ENCODE measurements at places on chromosomes 16 and 17. TPM values are rescaled to one million over a fixed set of nuclear protein-coding genes. Genes with fewer than 3 reads are reported as not detected.
A peak's percentile ranks its signal among the peaks of the same experiment; 100 is the strongest.

DNA sequence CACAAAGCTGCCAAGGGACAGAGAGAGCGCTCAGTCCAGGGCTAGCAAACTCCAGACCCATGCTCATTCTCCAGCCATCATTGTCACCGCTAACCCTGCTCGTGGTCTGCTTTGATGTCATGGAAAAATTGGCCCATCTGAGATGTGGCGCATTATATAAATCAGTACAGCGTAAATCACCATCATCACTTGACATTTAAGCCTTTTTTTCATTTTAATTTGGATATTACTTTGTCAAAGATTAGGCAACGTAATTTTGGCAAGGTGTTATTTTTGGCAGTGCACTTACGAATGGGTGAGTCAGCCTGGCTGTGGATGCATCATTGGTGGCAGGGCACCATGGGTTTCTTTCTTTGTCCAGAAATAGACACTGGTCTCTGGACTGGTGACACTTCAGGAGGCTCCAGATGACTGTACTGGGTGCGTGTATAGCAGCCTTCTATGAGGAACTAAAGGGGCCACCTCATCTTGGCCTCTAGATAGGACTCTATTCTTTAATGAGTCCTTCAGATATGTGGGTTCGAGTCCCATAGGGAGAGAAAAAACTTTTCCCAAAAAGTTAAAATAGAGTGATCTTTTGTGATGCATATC, 166.3 kb downstream of the MSI2 start:
- H3K36me3 ChIP-seq = no peaks in the 10 kb centered on the region
- peaks cover 10% of the 10 kb centered on the region for H3K4me1 ChIP-seq
- no peak overlapping the region for H3K4me3 ChIP-seq
- H3K27ac ChIP-seq = no peak overlapping the region

GRCh38 chr17:79785900-79786810, 8.2 kb downstream of the CBX2 start:
- no peaks in the 10 kb centered on the region for H3K36me3 ChIP-seq
- DNase-seq = no peak
- no peaks in the 10 kb centered on the region for H3K27me3 ChIP-seq
- H3K4me3 ChIP-seq = no peak overlapping the region

DNA sequence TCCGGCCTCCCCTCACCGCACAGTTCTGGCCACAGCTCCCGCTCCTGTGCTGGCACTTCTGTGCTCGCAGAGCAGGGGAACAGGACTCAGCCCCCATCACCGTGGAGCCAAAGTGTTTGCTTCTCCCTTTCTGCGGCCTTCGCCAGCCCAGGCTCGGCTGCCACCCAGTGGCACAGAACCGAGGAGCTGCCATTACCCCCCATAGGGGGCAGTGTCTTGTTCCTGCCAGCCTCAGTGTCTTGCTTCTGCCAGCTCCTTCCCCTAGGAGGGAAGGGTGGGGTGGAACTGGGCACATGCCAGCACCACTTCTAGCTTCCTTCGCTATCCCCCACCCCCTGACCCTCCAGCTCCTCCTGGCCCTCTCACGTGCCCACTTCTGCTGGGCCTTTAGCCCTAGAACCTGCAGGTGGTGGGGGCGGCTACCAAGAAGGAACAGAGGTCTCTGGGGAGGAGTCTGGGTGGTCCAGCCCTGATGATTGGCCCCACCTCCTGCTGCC, 645 bp upstream of the ELMO3 start:
- H3K4me1 ChIP-seq = peaks cover 10% of the 10 kb centered on the region
- DNase-seq = peak; percentile 51
- no peak overlapping the region for H3K27ac ChIP-seq
- H3K4me3 ChIP-seq = no peak overlapping the region

Gene CCL2
- total RNA-seq = 4.4 TPM

DNA sequence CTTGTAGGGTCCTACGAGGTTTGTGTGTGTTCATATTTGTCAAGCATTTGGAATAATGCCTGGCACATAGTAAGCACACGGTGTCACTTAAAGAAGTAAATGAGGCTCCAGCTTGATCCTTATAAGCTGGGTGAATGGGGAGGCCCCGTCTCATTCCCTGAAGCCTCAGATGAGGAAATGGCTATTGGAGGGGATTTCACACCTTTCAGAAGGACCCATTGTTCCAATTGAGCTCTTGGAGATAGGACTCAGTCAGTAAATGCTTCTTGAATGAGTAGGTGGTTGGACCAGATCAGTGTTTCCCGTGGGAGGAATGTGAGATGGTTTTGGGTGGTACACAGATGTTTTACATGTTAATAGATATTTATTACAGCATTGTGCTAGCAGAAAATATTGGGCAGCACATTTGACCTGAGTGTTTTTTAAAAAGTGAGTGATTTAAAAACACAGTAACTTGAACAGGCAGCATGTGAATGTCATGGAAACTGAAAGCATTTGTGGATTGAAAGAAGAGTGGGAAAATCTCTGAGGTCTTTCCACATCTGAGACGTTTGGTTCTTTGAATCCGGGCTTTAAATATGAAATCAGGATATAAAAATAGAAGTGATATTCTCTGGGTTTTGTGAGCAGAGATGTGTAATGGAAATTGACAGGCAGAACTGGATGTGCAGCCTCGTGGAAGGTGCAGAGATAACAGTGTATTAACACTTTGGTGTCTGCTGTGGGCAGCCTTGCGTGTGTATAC, 36.4 kb upstream of the ARHGAP17 start:
- no peaks in the 10 kb centered on the region for H3K36me3 ChIP-seq
- H3K27ac ChIP-seq = no peak overlapping the region
- DNase-seq = no peak
- H3K4me1 ChIP-seq = peaks cover 38% of the 10 kb centered on the region

DNA sequence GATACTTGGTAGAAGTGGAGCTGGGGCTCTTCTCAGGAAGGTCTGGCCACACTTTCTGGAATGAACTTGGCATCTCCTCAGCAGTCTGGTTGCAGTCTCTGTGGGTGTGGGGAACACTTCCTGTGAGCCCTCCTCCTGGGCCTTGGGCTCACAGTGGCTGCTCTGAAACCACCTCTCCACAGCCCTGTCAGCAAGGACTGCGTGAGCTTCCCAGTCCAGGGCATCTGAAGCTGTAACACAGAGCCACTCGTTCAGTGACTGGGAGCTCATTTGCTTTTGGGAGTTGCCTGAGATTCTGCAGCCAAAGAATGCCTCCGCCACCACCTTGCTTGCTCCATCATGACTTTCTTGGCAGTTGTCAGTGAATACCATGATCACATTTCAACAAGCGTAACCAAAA, 60.0 kb downstream of the CLEC16A start:
- H3K4me3 ChIP-seq = no peak overlapping the region
- no peak overlapping the region for H3K27ac ChIP-seq
- H3K4me1 ChIP-seq = no peaks in the 10 kb centered on the region
- no peaks in the 10 kb centered on the region for H3K36me3 ChIP-seq
- no peaks in the 10 kb centered on the region for H3K27me3 ChIP-seq

Gene TVP23A
- 3.2 TPM for total RNA-seq

DNA sequence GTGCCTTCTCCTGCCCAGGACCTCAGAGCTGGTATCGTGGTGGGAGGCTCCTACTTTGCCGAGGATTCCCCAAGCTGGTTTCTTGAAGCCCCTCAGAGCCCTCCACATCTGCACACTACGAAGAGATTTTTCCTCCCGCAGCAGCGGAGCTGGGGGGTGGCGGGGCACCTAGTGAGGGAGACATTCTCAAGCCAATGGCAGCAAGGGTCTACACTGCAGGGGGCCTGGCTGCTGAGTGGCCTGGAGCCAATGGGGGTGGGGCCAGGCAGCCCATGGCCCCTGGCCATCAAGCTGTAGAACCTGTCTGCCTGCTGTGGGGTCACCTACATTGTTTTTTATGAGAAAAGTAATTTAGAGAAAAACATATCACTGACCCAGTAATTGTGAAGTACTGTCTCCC, 5.0 kb downstream of the SLC26A11 start:
- H3K4me3 ChIP-seq = no peak overlapping the region
- DNase-seq = no peak
- no peaks in the 10 kb centered on the region for H3K4me1 ChIP-seq
- no peak overlapping the region for H3K27ac ChIP-seq
- H3K27me3 ChIP-seq = no peaks in the 10 kb centered on the region

Gene LDHD
- total RNA-seq = not detected

Gene LCAT
- total RNA-seq = 16.3 TPM

DNA sequence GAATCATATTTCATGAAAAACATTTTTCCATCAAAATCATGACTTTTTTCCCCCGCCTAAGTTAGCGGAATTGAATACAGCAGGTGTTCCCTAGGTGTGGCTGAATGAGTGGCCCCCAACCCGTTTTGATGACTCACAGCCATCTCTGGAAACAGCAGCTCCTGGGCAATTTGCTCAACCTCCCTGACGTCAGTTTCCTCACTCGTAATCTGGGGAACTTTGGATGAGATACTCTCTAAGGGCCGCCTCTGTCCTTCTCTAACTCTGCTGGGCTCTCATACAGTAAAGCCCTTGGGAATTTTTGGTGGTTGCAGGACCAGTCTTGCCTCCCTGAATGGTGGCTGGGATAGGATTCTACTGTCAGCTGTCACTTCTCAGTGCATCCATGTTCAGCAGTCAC, 11.6 kb upstream of the NTN1 start:
- H3K27ac ChIP-seq = no peak overlapping the region
- no peaks in the 10 kb centered on the region for H3K36me3 ChIP-seq
- peaks cover 3% of the 10 kb centered on the region for H3K4me1 ChIP-seq

Gene KRTAP4-4
- not detected for total RNA-seq

GRCh38 chr17:1861391-1862010, 31.7 kb downstream of the RPA1 start:
- H3K4me3 ChIP-seq = no peak overlapping the region
- no peak overlapping the region for H3K27ac ChIP-seq
- H3K36me3 ChIP-seq = peaks cover 3% of the 10 kb centered on the region
- no peak for DNase-seq

Gene PRSS53
- 10.8 TPM for total RNA-seq

DNA sequence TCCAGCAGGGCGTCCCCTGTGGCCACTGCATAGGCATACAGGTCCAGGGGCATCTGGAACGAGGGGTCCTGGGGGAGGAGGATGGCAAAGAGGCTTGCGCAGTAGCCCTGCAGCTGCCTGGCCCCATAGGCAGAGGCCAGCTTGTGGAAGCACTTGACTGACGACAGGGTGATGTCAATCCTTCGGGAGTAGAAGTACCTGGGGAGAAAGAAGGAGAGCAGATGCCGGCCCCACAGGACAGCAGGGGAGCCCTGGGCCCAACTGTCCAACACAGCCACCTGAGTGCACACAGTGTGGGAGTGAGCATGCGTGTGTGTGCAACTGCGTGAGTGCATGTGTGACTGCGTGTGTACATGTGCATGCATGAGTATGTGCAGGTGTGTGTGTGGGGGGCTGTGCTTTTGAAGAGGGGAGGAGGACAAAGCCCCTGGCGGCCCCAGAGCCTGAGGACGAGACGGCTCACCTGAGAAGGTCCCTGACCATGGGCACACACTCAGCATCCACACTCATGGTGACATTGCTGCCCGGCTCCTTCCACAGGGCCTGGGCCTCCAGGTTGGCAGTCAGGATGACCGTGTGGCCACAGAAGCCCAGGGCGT, 7.1 kb downstream of the LGALS3BP start:
- H3K36me3 ChIP-seq = no peaks in the 10 kb centered on the region
- no peak overlapping the region for H3K4me3 ChIP-seq
- H3K4me1 ChIP-seq = peaks cover 11% of the 10 kb centered on the region
- H3K27me3 ChIP-seq = no peaks in the 10 kb centered on the region
- no peak for DNase-seq

GRCh38 chr17:33014751-33015150, 23.1 kb downstream of the SPACA3 start:
- no peak for DNase-seq
- H3K27me3 ChIP-seq = no peaks in the 10 kb centered on the region
- H3K27ac ChIP-seq = no peak overlapping the region
- H3K36me3 ChIP-seq = no peaks in the 10 kb centered on the region

GRCh38 chr17:28161311-28161710, 118.8 kb downstream of the NLK start:
- no peak overlapping the region for H3K27ac ChIP-seq
- DNase-seq = no peak
- H3K4me3 ChIP-seq = no peak overlapping the region
- H3K36me3 ChIP-seq = no peaks in the 10 kb centered on the region
- no peaks in the 10 kb centered on the region for H3K27me3 ChIP-seq

DNA sequence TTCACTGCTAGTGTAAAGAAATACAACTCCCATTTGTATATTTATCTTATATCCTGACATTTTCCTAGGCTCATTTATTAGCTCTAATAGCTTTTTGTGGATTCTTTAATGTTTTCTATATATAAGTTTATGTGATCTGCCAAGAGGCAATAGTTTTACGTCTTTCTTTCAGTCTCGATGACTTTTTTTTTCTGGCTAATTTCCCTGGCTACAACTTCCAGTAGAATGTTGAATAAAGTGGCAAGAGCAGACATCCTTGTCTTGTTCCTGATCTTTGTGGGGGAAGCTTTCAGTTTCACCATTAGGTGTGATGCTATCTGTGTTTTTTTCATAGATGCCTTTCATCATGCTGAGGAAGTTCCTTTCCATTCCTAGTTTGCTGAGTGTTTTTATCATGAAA, 43.9 kb upstream of the ABCA3 start:
- no peak overlapping the region for H3K4me3 ChIP-seq
- H3K36me3 ChIP-seq = no peaks in the 10 kb centered on the region
- H3K4me1 ChIP-seq = no peaks in the 10 kb centered on the region
- DNase-seq = no peak
- H3K27me3 ChIP-seq = no peaks in the 10 kb centered on the region

DNA sequence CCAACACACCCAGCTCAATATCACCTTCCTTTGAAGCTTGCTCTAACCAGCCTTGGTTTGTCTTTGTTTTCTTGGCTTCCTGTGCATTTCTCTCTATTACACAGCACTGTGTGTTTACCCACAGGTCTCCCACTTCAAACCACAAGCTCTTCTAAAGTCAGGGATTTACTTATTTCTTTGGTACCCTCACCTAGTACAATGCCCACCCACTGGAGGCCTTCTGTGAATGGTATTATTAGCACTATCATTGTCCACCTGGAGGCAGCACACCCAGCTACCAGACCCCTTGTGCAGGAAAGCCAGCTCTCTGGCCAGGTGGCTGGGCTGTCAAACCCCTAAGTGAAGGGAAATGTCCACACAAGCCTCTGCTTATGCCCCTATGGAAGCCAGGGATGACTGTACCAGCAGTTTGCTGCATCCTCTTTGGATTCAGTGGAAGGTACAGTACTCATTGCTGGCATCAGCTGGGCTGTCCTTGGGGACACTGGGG, 9.4 kb upstream of the TOP2A start:
- DNase-seq = no peak
- H3K4me1 ChIP-seq = no peaks in the 10 kb centered on the region

Gene FGF11
- 4.6 TPM for total RNA-seq

DNA sequence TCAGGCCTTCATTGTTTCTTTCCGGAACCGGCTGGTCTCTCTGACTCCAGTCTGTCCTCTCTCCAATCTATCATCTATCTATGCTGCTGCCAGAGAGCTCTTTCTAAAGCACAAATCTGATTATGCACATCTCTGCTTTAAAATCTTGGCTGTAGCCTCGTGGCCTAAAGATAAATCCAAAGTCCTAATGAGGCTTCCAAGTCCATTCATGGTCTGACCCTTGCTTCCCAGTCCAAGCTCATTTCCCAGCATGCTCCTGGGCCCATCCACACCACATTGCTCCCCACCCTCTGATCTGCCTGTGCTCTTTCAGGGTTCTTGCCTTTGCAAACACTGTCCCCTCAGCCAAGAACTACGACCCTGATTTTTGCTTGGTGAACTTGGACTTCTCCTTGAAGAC, 21.5 kb upstream of the PHB1 start:
- H3K27me3 ChIP-seq = no peaks in the 10 kb centered on the region
- DNase-seq = no peak
- no peak overlapping the region for H3K4me3 ChIP-seq
- H3K27ac ChIP-seq = no peak overlapping the region
- no peaks in the 10 kb centered on the region for H3K36me3 ChIP-seq
- peaks cover 11% of the 10 kb centered on the region for H3K4me1 ChIP-seq

GRCh38 chr17:49132317-49132698, 261 bp upstream of the B4GALNT2 start:
- DNase-seq = peak; percentile 12
- peaks cover 11% of the 10 kb centered on the region for H3K4me1 ChIP-seq
- H3K36me3 ChIP-seq = no peaks in the 10 kb centered on the region
- H3K4me3 ChIP-seq = peak overlapping the region; percentile 0
- H3K27me3 ChIP-seq = no peaks in the 10 kb centered on the region
- H3K27ac ChIP-seq = no peak overlapping the region
